HCEC 1CT (cell line): ENCODE measurements at places on chromosomes 6 and 20.

DNA sequence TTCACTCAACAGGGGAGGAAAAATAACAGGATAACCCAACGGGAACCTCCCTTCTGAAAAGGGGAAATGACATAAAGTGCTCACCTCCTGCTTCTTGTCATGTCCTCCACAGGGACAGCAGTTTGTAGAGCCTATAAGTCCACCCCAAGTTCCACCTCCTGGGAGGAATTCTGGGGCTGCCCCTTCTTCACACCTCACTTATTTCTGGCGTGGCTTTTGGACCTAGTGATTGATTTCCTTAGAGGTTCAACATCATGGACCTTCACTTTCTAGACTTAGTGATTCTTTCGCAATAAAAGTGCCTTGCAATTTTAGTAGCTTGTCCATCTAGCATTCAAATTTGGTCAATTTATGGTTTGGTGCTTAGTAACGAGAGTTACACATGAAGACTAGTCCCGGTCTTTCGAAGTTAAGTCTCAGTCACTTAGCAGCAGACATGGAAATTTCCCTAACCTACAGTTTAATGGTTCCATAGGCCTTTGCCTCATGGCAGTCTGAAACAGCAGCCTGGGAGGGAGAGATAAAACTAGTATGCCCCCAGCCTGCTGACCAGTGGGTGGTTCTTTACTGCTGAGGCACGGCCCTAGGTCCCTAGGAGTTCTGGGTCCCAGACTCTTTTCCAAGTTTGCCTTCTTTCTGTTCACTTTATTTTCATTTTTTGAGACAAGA lies 59.2 kb upstream of the CDKAL1 start:
- no peak for DNase-seq

DNA sequence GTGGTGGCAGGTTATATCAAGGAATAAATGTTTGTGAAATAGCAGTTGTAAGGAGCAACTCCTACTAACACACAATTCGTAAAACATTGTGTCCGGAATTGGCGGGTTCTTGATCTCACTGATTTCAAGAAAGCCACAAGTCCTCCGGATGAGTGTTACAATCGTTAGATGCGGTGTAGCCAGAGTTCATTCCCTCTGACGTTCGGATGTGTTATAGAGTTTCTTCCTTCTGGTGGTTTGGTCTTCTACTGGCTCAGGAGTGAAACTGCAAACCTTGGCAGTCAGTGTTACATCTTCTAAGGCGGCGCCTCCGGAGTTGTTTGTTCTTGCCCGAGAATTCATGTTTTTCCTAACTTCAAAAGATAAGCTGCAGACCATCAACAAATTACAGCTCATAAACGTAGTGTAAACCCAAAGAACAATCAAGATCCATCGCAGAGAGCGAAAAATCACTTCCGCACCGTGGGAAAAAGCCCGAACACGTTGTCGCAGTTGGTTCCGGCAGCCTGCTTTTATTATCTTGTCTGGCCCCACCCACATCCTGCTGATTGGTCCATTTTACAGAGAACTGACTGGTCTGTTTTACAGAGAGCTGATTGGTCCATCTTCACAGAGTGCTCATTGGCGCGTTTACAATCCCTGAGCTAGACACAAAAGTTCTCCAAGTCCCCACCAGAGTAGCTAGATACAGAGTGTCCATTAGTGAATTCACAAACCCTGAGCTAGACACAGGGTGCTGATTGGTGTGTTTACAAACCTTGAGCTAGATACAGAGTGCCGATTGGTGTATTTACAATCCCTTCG lies 58.2 kb downstream of the TRIM27 start:
- no peak for DNase-seq

GRCh38 chr20:60100780-60101179 lies 142.6 kb downstream of the CDH26 start:
- DNase-seq = no peak

- no peak for DNase-seq
Measured at GRCh38 chr20:48834278-48834677, 6.5 kb upstream of the PREX1 start.

- DNase-seq = peak; percentile 64
Measured at GRCh38 chr20:63151554-63152321, 64.2 kb downstream of the YTHDF1 start.

DNA sequence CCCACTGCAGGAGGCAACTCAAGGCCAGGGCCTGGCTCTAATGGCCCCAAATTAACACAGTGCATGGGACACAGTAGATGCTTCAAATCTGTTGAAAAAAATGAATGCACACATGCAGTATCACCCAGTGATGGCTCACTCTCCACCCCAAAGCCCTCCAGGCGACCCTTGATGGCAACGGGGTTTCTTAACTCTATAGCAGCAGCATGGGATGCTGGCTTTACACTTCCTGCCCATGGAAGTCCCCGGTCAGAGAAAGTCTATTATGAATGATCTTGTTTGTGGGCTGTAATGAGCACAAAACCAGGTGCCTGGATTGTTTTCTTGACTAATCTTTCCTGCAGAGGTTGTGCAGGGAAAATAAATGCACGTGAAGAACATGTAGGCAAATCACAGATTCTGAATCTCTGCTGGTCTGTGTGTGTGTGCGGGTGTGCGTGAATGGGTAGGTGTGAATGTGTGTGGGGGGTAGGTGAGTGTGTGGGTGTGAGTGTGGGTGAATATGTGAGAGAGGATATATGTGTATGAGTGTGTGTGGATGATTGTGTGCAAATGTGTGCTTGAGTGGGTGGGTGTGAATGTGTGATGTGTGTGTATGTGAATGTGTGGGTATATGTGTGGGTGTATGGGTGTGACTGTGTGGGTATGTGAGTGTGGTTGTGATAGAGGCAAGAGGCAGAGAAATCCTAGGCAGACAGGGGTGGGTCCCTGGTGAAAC lies 60.1 kb upstream of the MLN start:
- no peak for DNase-seq

- no peak for DNase-seq
Measured at GRCh38 chr6:14084388-14084787, 33.2 kb upstream of the CD83 start.

DNA sequence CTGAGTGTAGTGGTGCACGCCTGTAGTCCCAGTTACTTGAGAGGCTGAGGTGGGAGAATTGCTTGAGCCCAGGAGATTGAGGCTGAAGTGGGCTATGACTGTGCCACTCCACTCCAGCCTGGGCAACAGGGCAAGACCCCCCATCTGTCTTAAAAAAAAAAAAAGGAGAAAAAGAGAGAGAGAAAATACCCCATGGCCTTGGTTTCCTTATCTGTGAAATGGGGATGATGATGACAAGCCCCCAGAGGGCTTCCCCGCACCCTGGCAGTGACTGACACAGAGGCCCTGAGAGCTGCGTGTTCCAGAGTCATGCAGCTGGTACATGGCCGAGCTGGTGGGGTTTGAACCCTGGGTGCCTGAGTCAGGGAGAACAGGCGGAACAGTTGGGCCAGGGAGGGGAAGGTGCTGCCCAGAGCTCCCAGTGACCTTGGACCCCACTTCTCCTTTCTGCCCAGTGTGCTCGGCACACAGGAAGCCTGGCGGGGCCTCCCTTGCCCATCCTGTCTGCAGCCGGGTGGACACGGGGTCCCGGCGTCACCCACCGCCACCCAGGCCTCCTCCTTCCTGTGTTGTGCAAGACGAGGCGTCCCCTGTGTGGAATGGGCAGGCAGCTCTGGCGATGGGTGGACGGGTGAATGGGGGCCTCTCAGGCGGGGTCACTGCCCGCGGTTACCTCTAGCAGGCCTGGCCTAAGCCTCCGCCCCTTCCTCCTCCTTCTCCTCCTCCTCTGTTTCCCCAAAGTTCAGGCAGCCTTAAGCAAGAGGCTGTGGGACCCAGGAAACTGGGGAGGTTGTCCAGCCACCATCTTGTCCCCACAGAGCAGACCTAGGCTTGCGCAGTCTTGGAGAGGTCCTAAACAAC lies 84.2 kb downstream of the CEBPB start:
- DNase-seq = no peak

- no peak for DNase-seq
Measured at GRCh38 chr6:45305546-45305945, 22.6 kb upstream of the RUNX2 start.

- no peak for DNase-seq
Measured at GRCh38 chr20:53399083-53399482, 194.6 kb downstream of the ZNF217 start.

DNA sequence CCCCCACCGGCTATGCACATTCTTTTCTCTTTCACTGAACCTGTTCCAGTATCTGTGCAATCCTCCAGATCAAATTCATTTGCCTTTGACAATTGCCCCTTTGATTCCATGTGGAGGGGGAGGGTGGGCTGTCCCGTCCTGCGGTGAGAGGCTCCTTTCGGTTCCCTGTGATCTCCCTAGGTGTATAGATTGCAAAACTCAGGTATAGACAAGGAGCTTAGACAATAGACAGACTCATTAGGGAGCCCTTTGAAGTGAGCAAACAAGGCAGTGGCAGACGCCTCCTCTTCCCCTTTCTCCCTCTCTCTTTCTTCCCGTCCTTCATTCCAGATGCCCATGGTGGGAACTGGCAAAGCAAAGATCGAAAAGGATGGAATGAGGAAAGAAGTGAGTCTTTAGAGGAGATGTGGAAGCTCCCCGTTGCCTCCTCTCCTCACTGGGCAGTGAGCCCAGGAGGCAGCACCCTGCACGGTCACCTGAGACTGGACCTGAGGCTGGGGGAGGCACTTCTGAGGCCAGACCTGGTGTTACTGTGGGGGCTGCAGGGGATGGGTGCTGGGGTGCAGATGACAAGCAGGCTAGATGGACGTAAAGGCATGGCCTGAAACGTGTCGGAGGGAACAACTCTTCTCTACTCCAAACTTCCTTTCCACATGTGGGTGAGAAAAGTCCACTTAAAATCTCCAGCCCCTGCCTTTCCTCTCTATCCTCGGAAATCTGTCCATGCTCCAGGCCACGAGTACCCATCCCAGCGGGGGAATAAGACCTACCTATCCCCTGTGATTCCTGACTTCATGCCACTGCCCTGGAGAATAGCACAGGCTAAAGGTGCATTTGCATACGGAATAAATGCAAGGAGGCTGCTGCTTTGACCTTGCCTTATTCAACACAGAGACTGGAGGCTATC lies 256.6 kb upstream of the FOXQ1 start:
- DNase-seq = no peak

GRCh38 chr20:34621383-34622367 lies 55.2 kb downstream of the PIGU start:
- DNase-seq = peak; percentile 59

GRCh38 chr6:42322676-42323075 lies 105.0 kb upstream of the MRPS10 start:
- DNase-seq = no peak

GRCh38 chr6:107737397-107737793 lies 86.7 kb downstream of the SCML4 start:
- no peak for DNase-seq

DNA sequence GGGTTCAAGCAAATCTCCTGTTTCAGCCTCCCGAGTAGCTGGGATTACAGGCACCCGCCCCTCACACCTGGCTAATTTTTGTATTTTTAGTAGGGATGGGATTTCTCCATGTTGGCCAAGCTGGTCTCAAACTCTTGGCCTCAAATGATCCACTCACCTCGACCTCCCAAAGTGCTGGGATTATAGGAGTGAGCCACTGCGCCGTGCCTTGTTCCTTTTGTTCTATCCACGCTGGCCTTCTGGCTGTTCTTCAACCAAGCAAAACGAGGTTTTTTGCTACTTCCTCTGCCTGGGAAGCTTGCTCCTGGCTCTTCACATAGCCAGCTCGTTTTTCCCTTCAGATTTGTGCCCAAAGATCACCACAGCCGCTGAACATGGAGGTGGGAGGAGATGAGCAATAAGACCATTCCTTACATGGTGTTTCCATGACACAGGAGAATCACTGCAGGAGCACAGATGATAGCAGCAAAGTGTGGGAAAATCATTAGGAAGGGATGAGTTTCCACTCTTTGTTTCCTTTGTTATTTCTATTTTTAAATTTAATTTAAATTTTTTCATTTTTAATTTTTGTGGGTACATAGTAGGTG lies 201.0 kb upstream of the ZNF217 start:
- no peak for DNase-seq

- DNase-seq = no peak
Measured at GRCh38 chr6:33028220-33028849, 18.9 kb upstream of the HLA-DOA start.

GRCh38 chr20:63000958-63001357 lies 5.8 kb downstream of the BHLHE23 start:
- no peak for DNase-seq

DNA sequence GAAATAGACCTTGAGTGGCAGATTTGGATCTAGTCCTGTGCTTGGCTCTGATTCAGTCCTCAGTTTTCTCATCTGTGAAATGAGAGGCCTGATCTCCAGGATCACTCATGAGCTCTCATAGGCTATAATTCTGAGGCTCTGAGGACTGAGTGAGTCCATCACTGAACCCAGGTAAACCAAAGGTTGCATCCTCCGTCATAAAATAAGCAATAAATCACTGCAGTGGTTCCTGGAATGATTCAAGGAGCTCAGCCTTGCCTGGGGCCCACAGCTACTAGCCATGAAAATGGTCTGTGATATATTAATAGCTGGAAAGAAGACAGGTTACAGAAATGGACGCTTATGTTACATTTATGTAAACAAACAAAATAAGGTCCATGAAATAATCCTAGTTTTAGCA lies 124.8 kb downstream of the MAP3K7 start:
- no peak for DNase-seq

GRCh38 chr20:48822879-48823385 lies 4.9 kb downstream of the PREX1 start:
- DNase-seq = no peak

DNA sequence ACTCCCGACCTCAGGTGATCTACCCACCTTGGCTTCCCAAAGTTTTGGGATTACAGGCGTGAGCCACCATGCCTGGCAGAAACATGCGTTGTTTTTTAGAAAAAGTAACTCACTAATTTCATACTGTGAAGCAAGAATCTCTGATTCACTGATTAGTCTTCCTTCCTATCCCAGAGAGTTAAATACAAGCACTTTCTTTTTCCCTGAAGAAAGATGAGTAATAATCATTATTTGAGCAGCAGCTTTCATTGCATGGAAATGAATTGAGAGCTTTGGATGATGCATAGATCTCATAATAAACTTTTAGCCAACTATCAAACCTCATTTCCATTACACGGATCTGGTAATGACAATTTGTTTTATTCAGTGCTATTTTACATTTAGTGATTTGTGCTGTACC lies 892.5 kb upstream of the EYS start:
- DNase-seq = peak; percentile 62

GRCh38 chr6:24910961-24911725 lies 24.6 kb downstream of the RIPOR2 start:
- DNase-seq = no peak

DNA sequence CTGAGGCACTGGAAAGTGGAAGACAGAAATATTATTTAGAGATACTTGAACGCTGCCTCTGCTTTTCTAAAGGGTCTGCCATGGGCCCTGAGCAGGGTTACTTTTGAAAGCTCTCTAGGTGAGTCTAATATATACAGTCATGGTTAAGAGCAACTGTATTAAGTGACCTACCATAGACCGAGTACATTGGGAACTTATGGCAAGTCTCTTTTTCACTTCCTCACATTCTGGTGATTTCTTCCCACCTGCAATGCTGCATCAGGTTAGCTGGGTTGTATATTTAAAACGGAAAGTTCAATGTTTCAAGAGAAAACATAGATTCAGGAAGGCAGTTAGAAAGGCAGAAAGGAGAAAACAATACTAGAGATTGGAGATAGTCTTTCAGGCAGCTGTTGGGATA lies 154.7 kb downstream of the PHF3 start:
- no peak for DNase-seq

- DNase-seq = no peak
Measured at GRCh38 chr6:93954584-93954983, 535.2 kb upstream of the EPHA7 start.

GRCh38 chr6:37141281-37142049 lies 28.5 kb upstream of the PIM1 start:
- peak; percentile 60 for DNase-seq
